Stomach (tissue), 19 donors: ENCODE measurements at places on chromosomes 5 and 9. TPM values are rescaled to one million over a fixed set of nuclear protein-coding genes. Genes with fewer than 3 reads are reported as not detected.

- H3K4me3 ChIP-seq: no peak overlapping the region
- H3K4me1 ChIP-seq: no peaks in the 10 kb centered on the region
- no peak overlapping the region for H3K27ac ChIP-seq
- H3K36me3 ChIP-seq: peaks cover 59% of the 10 kb centered on the region
- no peak for DNase-seq
- H3K27me3 ChIP-seq: no peaks in the 10 kb centered on the region
Measured at GRCh38 chr5:14326035-14326903, 183.1 kb downstream of the TRIO start.

GRCh38 chr9:119264165-119264564, 105.1 kb downstream of the BRINP1 start:
- H3K4me1 ChIP-seq: no peaks in the 10 kb centered on the region
- H3K4me3 ChIP-seq: no peak overlapping the region

Gene TMEM250
- 25.9 TPM for total RNA-seq

GRCh38 chr5:7492371-7492770, 96.4 kb downstream of the ADCY2 start:
- no peak overlapping the region for H3K27ac ChIP-seq
- no peak overlapping the region for H3K4me3 ChIP-seq
- DNase-seq: no peak
- no peaks in the 10 kb centered on the region for H3K27me3 ChIP-seq

Gene GFI1B
- not detected for total RNA-seq

- DNase-seq: no peak
- no peak overlapping the region for H3K4me3 ChIP-seq
- H3K4me1 ChIP-seq: peaks cover 9% of the 10 kb centered on the region
- H3K27ac ChIP-seq: no peak overlapping the region
- H3K36me3 ChIP-seq: no peaks in the 10 kb centered on the region
Measured at GRCh38 chr5:145904743-145905142, 31.6 kb upstream of the SH3RF2 start.

Gene NIPAL4
- total RNA-seq: not detected

Gene GABRA6
- total RNA-seq: not detected

- peak; percentile 74 for DNase-seq
- no peak overlapping the region for H3K4me3 ChIP-seq
- H3K4me1 ChIP-seq: peaks cover 25% of the 10 kb centered on the region
- H3K27ac ChIP-seq: peak overlapping the region; percentile 88
Measured at GRCh38 chr9:109251080-109251775, 69.6 kb downstream of the EPB41L4B start.

Gene CD72
- not detected for total RNA-seq

- DNase-seq: no peak
- H3K4me3 ChIP-seq: no peak overlapping the region
- peaks cover 76% of the 10 kb centered on the region for H3K4me1 ChIP-seq
- no peaks in the 10 kb centered on the region for H3K27me3 ChIP-seq
Measured at GRCh38 chr9:91418215-91418610, 5.4 kb downstream of the NFIL3 start.

GRCh38 chr5:141521244-141521781, 32.4 kb downstream of the PCDHGC5 start:
- peaks cover 51% of the 10 kb centered on the region for H3K4me1 ChIP-seq
- H3K27ac ChIP-seq: peak overlapping the region; percentile 74
- no peak overlapping the region for H3K4me3 ChIP-seq
- H3K36me3 ChIP-seq: peaks cover 86% of the 10 kb centered on the region
- DNase-seq: peak; percentile 83
- no peaks in the 10 kb centered on the region for H3K27me3 ChIP-seq

Gene SPINK4
- total RNA-seq: not detected

- H3K4me3 ChIP-seq: no peak overlapping the region
- H3K4me1 ChIP-seq: peaks cover 83% of the 10 kb centered on the region
- no peaks in the 10 kb centered on the region for H3K27me3 ChIP-seq
- peak; percentile 87 for DNase-seq
- peak overlapping the region; percentile 72 for H3K27ac ChIP-seq
Measured at GRCh38 chr5:14153932-14154731, 11.0 kb downstream of the TRIO start.

- H3K4me1 ChIP-seq: no peaks in the 10 kb centered on the region
- DNase-seq: no peak
- no peaks in the 10 kb centered on the region for H3K36me3 ChIP-seq
- no peak overlapping the region for H3K27ac ChIP-seq
Measured at GRCh38 chr9:135422341-135422944, 57.1 kb upstream of the PPP1R26 start.

Gene F2R
- 1.4 TPM for total RNA-seq

DNA sequence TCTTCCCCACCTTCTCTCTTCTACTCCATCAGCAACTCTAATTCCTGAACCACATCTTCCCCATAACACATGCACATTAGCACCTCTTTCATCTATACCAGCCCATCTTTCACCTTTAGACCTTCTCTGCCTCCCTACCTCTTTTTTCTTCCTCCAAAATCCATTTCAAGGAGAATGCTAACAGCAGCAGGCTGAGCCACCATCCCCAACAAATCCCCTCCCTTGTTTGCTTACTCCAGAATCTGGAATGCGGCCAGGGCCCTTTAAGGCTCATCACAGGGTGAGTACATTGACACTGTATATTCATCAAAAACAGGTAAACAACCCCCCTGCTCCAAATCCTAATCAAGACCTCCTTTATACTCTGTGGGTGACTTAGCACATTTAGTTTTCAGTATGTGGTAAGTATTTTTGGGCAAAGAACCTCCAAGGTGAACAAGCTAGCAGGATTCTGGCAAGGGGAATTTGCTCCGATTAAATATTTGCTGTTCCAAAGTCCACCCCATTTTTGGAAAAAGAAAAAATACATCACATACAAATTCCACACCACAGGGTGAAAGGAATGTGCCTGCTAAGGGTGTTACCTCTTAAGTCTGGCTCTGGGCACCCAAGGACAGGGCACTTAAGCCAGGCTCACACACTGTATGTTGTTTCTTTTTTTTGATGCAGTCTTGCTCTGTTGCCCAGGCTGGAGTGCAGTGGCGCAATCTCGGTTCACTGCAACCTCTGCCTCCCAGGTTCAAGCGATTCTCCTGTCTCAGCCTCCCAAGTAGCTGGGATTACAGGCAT, 71.4 kb downstream of the SERINC5 start:
- H3K27ac ChIP-seq: peak overlapping the region; percentile 81
- no peaks in the 10 kb centered on the region for H3K27me3 ChIP-seq
- no peak overlapping the region for H3K4me3 ChIP-seq
- H3K4me1 ChIP-seq: peaks cover 54% of the 10 kb centered on the region

GRCh38 chr5:34929720-34930461, 532 bp downstream of the DNAJC21 start:
- peak overlapping the region; percentile 88 for H3K27ac ChIP-seq

DNA sequence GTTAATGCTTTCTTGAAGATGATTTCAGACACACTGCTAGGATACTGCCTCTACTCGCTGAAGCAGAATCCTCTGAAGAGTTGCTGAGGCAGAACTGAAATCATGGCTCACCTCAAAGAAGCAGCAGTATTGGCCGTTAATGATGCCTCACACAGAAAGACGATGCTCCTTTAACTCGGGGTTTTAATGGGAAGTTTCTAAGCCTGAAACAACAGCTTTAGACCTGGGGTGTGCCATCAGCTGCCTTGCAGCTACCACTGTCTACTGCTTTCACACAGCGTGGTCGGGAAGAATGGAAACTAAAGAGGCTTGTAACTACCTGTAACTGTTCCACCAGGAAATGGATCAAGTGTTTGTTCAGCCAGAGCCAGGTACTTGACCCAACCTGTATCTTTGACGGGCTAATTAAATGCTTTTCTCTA, at the start of gene CTXN3:
Gene CTXN3, plus strand, starts transcription at position 65 of the 422 bp plus-strand sequence. CDS start 8,440 bp downstream, outside the sequence.
- H3K4me3 ChIP-seq: no peak within 1 kb of the TSS
- no peaks in the 10 kb centered on the region for H3K4me1 ChIP-seq
- no peak within 1 kb of the TSS for H3K27ac ChIP-seq
- H3K36me3 ChIP-seq: no peaks in the 10 kb centered on the region
- no peaks in the 10 kb centered on the region for H3K27me3 ChIP-seq
- DNase-seq: peak; percentile 30

DNA sequence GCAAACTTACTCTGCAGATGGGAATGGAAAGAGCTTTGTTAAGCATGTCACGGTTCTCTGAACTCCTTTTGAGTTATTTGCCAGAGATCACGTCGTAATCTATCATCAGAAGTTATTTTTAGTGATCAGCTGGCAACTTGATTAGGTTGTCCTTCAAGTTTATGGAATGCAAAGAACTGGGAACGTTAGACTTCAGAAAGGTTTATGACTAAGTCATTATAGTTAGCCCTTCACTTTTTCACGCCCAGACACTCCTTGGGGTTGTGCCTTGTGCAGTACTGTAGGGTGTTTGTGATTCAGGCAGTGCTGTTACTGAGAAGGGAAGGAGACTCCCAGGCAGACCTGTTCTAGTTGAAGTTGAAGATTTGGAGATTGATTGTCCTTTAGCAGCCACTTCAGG, 26.8 kb upstream of the PHF2 start:
- H3K36me3 ChIP-seq: peaks cover 77% of the 10 kb centered on the region
- no peaks in the 10 kb centered on the region for H3K27me3 ChIP-seq
- H3K4me1 ChIP-seq: peaks cover 14% of the 10 kb centered on the region
- no peak overlapping the region for H3K4me3 ChIP-seq
- H3K27ac ChIP-seq: peak overlapping the region; percentile 58

Gene PLGRKT
- total RNA-seq: 69.6 TPM

DNA sequence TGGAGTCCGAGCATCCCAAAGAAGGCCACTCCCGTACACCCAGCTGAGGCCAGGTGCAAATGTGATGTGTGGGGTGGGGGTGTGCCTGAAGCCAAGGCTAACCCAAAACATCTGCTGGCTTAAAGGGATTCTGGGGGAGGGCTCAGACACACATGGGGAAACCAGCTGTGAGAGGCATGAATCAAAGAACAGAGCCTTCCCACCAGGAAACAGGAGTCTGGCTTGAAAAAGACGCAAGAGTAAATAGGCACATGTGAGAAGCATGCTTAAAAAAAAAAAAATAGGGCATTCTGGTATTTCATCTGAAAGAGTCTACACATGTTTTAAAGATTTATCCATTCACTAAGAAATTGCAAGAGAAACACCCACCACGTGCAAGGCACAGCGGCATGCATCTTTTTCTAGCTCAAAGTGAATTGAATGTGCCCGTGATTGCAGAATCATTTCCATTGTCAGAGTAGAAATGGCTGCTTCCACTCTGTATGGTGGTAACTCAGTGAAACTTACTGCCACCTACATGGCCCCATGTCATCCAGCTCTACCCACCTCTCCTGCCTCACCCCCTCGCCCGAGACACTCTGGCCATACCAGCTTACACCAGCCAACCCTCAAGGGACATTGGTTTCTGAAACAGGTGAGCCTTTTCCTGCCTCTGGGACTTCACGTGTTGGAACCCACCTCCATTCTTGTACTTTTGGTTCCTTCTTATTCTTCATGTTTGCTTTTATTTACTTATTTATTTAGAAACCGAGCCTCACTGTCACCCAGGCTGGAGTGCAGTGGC, 71.5 kb downstream of the SEMA5A start:
- H3K4me3 ChIP-seq: no peak overlapping the region
- no peak overlapping the region for H3K27ac ChIP-seq
- H3K36me3 ChIP-seq: no peaks in the 10 kb centered on the region
- no peaks in the 10 kb centered on the region for H3K27me3 ChIP-seq

DNA sequence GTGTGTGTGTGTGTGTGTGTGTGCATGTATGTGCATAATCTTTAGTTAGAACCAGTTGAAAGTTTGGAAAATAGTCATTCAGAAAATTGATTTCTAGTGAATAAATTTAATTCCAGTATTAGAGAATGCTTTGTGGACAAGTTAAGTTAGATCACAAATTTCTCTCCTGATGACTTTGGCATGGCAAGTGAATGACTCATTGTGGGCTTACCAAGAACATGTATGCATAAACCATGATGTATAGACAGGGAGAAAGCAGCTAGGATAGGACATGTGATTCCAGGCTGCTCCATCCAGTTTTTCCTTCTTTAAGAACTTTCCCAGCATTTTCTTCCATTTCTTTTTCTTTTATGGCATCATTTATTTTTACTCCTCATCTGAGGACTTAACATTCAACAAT, 85.7 kb upstream of the SGCD start:
- no peak overlapping the region for H3K4me3 ChIP-seq
- no peaks in the 10 kb centered on the region for H3K27me3 ChIP-seq
- no peak for DNase-seq
- H3K4me1 ChIP-seq: no peaks in the 10 kb centered on the region
- H3K36me3 ChIP-seq: no peaks in the 10 kb centered on the region
- no peak overlapping the region for H3K27ac ChIP-seq
